ENCODE measurements at places on chromosomes 3 and 15.

DNA sequence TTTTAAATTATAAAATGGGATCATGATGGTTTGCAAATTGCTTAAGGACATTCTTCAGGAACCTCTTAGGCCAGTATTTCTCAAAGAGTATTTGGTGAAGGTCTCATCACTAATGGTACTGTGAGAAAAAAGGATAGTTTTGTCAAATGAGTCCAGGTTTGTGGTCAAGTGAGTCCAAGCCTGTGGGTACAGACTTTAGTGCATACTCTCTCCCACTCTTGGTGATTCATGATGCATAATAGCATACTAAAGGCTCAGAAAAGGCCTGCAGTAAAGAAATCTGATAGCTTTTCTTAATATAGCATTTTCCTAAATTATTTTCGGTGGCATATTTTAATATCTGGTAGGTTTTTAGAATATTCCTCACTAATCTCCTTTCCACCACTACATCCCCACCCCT is 20.0 kb downstream of the BOC start:
- no peak for DNase-seq

GRCh38 chr3:53159156-53160060 is 1.6 kb upstream of the PRKCD start:
- no peak for DNase-seq

DNA sequence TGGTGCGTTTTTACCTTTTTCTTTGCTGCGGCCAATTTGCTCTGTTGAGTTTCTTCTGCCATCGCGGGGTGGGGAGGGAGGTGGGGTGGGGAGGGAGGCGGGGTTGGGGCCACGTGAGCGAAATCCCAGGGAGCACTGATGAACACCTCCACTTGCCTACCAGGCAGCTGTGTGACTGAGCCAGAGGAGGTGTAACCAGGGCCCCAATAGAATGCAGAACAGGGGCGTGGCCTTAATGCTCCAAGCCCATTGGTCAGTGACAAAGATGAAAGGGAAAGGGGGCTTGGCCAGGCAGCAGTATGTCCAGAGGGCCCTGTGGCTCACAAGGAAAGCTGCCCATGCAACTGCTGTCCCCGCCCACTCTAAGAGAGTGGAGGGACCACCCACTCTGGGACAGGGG is 21.4 kb upstream of the OR4F6 start:
- DNase-seq: no peak

GRCh38 chr3:173913397-173913796 is 515.9 kb downstream of the NLGN1 start:
- DNase-seq: no peak

GRCh38 chr3:9105421-9105820 is 142.1 kb upstream of the RAD18 start:
- no peak for DNase-seq

- no peak for DNase-seq
These were observed 51.5 kb downstream of the GABRB3 start for GRCh38 chr15:26721232-26721967.

DNA sequence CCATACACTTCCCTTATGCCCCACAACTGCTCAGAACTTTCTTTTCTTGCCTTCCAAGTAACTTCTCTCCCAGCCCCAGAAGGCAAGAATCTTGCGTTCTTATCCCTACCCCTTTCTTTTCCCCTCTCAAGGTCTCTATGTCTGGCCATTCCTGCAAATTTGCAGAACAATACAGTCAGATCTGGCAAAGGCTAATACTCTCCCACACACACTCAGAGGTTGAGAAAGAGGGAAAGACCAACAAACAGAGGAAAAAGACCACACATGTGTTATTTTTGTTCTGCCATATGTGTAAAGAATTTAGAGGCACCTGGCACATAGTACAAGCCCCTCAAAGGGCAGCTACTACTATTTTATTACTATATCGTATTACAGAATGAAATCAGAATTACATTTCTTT is 25.7 kb downstream of the GJD2 start:
- no peak for DNase-seq

DNA sequence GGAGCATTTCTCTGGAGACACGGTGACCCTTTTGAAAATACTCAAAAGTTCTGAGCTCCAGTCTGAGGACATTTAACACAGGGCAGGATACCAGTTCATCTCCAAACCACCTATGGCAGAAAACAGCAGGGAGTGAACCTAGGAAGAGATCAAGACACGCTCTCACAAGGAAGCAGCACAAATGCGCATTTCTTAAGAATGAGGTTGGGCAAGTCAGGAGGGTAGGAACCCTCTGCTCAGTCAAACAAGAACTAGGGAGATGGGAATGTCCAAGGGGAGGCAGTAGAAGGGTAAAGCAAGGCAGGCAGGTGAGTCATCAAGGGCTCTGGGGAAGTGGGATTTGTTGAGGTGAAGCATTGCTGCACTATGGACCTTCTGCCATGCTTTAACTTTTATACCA is 60.3 kb upstream of the PSMD6 start:
- no peak for DNase-seq

DNA sequence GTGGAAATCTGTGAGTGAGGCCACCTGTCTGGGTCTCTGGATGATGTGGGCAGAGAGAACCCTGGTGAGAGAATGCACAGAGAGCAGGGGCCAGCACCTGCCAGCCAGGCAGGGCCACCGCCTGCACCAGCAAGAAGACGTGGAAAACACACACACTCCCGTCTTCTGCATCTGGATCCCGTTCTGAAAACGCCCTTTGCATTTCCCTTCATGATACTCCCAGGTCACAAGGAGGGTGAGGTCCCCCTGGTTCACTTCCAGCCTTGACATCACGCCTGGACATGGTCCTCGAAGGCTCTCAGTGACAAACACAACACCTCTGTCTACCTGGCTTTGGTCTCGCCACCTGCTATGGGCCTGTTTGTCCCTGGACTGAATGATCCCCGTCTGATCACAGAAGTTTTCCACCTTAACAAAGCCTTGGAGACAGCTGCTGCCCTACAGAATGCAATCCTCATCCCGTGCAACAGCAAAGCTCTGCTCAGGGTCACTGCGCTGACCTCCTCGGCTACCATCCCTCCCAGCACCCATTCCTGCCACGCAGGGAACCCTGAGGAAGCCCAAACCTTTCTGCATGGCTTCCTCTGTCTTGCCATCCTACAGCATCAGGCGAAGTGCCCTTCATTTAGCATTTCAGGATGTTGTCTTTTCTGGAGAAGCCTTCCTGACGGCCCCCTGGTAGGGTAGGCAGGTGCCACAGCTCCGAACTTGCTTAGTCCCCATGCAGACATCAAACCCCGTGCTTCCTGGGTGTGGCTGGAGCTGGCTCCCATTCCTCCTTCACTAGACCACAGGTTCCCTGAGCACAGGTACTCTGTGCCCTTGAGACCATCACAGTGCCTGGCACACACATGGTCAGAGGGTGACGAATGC is 122.5 kb downstream of the ATP10A start:
- DNase-seq: no peak

DNA sequence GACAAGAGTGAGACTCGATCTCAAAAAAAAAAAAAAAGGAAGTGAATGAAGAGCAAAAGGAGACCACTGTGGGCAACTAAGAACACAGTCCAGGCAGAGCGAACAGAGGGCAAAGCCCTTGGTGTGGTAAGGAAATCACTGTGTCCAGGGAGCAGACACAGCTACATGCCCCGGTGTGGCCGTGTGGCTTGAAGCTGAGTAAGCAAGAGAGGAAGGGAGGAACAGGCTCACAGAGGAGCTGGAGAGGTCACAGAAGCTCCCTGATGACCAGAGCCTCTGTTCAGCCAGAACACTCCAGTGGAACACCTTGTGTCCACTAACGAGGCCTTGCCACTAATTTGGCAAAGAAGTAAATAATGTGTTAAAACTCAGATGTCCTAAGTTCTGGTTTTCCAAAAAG is 60.6 kb upstream of the GATA2 start:
- DNase-seq: no peak

DNA sequence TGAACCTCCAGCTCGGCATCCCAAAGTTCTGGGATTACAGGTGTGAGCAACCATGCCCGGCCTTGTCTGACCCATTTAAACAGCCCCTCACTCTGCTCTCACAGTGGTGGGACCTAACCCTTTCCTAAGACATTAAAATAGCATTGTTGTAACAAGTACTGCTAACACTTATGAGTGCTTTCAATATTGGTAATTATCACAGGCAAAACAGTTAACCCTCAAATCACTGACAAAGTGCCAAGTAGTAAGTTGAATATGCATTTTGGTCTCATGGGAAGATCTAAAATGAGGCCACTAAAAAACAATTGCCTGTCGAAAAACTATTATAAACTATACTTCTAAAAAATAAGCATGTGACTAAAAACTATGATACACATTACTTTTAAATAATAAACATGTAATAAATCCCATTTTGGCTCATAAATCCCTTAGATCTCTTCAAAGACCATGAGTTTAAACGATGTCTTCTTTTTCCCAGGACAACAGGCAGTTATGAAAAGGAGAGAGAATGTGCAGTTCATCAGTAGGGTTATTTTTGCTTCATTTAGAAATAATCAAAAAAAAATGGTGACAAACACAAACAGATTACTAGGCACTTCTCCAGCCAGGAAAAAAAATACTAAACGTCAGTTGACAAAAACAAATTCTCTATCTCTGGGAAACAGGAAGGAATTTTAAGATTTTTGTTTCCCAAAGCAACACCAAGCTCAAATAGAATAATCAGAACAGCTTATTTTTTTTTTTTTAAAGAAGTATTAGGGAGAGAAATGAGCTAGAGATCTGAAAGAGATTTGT is 95.4 kb downstream of the RFTN1 start:
- no peak for DNase-seq

DNA sequence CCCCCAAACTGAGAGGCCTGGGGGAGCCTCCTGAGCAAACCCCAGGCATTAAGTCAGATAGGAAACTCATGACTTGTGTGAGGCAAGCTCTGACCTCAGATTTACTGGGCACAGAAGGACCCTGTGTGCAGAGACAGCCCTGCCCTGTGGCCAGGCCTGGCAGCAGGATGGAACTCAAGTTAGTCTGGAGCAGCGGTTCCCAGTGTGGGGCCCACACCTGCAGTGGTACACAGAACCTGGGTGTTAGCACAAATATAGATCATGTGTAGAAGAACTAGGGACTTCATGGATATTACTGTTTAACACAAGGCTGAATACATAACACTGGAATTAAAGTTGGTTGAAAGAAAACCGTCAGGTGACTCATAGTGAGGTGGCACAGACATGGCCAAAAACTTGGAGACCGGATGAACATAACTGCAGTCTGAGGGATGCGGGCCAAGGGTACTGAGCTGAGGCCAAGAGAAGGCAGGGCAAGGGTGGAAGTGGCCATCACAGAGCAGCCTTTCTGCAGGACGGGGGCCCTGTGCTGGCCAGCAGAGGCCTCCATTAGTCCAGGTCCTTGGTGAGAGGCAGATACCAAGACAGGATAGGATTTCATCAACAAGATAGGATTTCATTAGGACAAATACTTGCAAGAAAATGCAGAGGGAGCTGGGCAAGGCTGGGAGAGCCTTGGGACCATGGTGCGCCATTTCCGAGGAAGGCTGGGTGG is 40.9 kb downstream of the IRAK2 start:
- DNase-seq: no peak

DNA sequence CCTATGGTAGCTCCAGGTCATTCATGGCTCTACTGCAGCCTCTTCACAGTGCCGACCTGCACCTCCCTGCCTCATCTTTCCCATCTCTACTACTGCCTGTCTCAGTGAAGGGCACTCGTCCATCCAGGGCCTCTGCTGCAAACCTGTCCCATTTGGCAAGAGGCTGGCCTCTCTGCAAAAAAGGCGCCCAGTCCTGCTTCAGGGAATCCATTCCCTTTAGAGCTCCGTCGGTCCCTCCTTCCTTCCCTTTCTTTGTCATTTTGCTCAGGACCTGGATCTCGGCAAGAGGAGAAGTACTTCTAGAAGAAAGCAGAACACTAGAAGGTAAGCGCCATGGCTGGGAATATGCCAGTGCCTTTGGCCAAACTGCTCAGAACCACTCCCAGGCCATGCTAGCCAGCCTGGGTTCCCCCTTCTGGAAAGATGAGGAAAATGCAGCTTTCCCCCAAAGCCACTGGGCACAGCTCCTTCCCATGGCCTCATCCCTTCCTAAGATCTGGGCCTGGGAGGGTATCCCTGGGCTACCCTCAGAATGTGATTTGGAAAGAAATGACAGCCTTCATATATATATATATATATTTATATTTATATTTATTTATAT is 6.4 kb upstream of the ISL2 start:
- no peak for DNase-seq

GRCh38 chr3:149414557-149415231 is 37.2 kb upstream of the TM4SF1 start:
- no peak for DNase-seq

- no peak for DNase-seq
These were observed 535.2 kb downstream of the OCA2 start for GRCh38 chr15:27563765-27564370.

DNA sequence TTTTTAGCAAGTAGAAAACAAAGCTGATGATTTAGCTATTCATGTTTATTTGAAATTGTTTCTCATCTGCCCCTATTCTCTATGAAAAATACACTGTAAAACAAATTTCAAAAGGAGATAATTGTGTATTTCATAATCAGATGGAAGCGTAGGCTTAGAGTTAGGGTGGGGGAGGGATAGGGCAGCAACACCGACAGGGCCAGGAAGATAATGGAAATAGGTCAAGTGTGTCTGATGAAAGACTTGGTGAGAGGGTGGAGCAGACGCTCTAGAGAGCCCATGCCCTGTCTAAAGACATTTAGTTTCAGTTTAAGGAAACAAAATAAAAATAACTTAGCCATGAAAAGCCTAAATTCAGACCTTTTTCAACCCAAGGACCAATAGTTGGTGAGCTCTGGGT is 51.6 kb upstream of the ARL6 start:
- DNase-seq: no peak

DNA sequence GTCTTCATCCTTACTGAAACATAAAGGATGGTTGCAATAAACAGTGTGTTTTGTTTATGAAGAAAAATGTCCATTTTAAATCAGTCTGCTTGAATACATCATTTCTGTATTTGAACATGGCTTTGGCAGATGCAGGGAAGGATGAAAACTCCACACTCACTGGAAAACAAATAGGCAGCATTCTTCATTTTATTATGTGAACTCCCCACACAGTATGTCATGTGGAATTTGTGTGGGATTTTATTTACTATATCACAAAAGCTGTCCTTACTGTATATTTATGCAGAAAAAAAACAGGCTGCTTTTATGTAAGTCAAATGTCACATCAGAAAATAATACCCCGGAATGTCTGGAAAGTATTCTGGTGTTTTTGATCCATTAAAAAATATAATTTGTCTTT is 44.1 kb upstream of the TJP1 start:
- no peak for DNase-seq

- no peak for DNase-seq
These were observed 67.6 kb downstream of the SFMBT1 start for GRCh38 chr3:52978109-52978754.

GRCh38 chr3:14663396-14664135 is 11.4 kb upstream of the C3orf20 start:
- DNase-seq: no peak

GRCh38 chr15:78213425-78213750 is 21.0 kb downstream of the ACSBG1 start:
- DNase-seq: no peak

Data from stimulated activated CD8-positive, alpha-beta memory T cell treated with anti-CD3 and anti-CD28 coated beads, Interleukin-15, amount 100 ng/mL, for 4 hours (primary cell).